Activated T-helper 2 cell treated with anti-CD3 and anti-CD28 coated beads, Interferon-gamma antibody, Interleukin-2, Interleukin-4, amounts not matched to agents 10 μg/mL and 5 μg/mL and 100 μg/mL, durations not matched to agents 14 hours and 24 hours and 36 hours (primary cell): ENCODE measurements at places on chromosomes 13 and 19.

- H3K27me3 ChIP-seq = no peaks in the 10 kb centered on the region
- no peak overlapping the region for H3K4me3 ChIP-seq
- no peaks in the 10 kb centered on the region for H3K4me1 ChIP-seq
- no peaks in the 10 kb centered on the region for H3K36me3 ChIP-seq
Measured at GRCh38 chr13:101661839-101662238, 209.4 kb downstream of the ITGBL1 start.

GRCh38 chr13:96684469-96684868 lies 309.8 kb downstream of the OXGR1 start:
- no peaks in the 10 kb centered on the region for H3K27me3 ChIP-seq
- H3K4me1 ChIP-seq = no peaks in the 10 kb centered on the region

DNA sequence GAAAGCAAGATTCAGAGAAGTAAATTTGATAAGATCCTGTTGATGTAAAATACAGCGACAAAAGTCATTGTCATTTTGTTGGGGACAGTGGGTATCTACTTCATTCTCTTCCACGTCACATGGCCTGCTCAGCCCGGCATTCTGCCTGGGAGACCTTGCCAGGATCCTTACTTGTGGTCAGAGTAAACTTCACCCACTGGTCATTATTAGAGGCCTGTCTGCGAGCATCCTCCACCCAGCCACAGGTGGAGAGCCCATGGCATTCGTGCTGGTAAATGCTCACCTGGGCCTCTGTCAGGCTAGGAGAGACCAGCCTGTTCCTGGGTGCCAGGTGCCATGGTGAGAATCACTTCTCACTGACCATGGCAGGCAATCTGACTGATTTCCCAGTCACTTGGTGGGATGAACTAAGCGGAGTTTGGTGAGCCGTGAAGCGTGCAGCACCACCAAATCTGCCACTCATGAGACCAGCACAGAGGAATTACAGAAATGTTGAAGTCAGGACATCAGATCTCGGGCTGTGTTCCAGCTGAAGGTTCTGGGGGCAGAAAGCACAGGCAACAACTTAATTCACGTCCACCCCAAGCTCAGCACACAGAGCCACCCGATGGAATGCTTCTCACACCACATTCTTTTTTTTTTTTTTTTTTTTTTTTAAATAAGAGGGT lies 107.0 kb downstream of the SIPA1L3 start:
- no peak for DNase-seq
- no peaks in the 10 kb centered on the region for H3K27me3 ChIP-seq
- no peaks in the 10 kb centered on the region for H3K4me1 ChIP-seq
- H3K27ac ChIP-seq = no peak overlapping the region
- no peak overlapping the region for H3K4me3 ChIP-seq

DNA sequence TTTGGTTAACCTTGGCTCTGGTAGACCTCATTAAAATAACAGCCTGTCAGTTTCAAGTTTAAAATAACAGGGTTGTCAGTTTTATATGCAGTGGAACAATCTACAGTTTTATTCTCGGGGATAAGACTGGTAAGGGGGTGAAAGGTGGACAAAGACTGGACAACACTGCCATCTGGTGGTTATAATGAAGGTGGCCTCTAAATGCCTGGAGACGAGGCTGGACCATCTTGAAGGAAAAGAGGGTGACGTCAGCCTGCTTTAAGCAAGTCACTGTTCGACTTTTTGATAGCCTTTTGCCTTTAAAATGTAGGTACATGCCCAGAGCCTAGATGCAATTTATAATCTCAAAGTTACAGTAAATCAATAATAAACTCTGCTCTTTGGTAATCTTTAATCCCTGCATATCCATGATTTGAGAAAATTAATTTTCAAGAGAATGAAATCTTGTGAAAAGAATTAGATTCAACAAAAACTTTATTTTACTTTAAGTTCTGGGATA lies 117.0 kb downstream of the DCT start:
- H3K4me3 ChIP-seq = no peak overlapping the region
- no peaks in the 10 kb centered on the region for H3K4me1 ChIP-seq
- DNase-seq = peak; percentile 42
- H3K27ac ChIP-seq = no peak overlapping the region
- peaks cover 2% of the 10 kb centered on the region for H3K27me3 ChIP-seq

GRCh38 chr19:40356681-40357595 lies 8.4 kb downstream of the PLD3 start:
- no peaks in the 10 kb centered on the region for H3K27me3 ChIP-seq
- no peak overlapping the region for H3K4me3 ChIP-seq
- no peak overlapping the region for H3K27ac ChIP-seq
- no peaks in the 10 kb centered on the region for H3K36me3 ChIP-seq

DNA sequence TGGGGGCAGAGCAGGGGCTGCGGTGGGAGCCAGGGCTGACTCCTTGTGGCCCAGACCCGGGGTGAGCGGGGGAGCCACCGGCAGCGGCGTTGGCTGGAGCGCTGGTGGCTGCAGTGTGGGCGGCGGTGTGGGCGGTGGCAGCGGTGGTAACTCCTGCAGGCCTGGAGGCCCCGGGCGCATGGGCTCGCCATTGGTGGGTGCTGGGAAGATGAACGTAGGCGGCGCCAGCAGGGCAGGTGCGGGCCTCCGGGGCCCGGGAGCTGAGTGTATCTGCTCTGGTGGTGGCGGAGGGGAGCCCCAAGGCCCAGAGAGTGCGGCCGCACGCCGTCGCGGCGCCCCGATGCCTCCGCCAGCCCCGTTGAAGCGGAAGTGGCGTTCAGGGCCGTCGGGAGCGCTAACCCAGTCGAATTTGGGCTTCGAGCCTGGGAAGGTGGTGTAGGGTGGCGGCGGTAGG lies 2.0 kb downstream of the GGN start:
- no peak overlapping the region for H3K27ac ChIP-seq
- peaks cover 41% of the 10 kb centered on the region for H3K36me3 ChIP-seq
- no peak for DNase-seq

- H3K4me3 ChIP-seq = no peak overlapping the region
- no peak for DNase-seq
- no peaks in the 10 kb centered on the region for H3K36me3 ChIP-seq
- no peaks in the 10 kb centered on the region for H3K4me1 ChIP-seq
- no peak overlapping the region for H3K27ac ChIP-seq
Measured at GRCh38 chr13:36030670-36031331, 100.4 kb downstream of the DCLK1 start.

- H3K27ac ChIP-seq = no peak overlapping the region
- H3K4me3 ChIP-seq = no peak overlapping the region
- no peak for DNase-seq
- H3K27me3 ChIP-seq = peaks cover 13% of the 10 kb centered on the region
- no peaks in the 10 kb centered on the region for H3K36me3 ChIP-seq
Measured at GRCh38 chr13:43335764-43336163, 312.4 kb downstream of the DNAJC15 start.
